ENCODE measurements at places on chromosomes 6 and 20.

DNA sequence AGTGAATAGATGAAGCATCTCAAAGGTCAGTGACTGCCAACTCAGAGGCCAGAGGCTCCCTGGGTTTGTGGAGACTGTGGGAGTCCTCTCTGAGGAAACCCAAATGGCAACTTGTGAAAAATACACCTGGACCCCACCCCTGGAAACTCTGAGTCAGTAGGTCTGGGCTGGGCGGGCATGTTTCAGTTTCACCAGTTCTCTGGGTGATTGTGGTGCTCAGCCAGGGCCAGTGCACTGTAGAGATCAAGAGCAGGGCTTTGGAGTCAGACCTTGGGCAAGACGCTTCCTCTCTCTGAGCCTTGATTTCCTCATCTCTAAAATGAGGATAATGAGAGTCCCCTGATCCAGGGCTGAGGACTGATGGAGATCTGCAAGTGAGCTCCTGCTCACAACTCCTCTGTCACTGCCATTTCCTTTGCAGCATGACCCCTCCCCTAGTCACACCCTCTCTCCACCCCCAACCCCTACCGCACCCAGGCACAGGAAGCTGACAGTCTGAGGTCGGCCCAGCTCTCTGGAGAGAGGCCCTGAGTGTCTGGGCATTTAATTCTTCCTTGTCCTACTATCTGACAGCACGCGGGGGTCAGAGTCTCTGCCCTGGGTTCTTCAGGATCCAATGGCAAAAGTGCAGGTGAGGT, 5.1 kb downstream of the DEF6 start:
- DNase-seq: peak; percentile 75

GRCh38 chr6:118558464-118559217, 10.5 kb downstream of the PLN start:
- DNase-seq: no peak

GRCh38 chr6:33766921-33767907, 20.5 kb upstream of the IP6K3 start:
- no peak for DNase-seq

- DNase-seq: no peak
Measured at GRCh38 chr6:112231164-112231563, 23.2 kb downstream of the LAMA4 start.

DNA sequence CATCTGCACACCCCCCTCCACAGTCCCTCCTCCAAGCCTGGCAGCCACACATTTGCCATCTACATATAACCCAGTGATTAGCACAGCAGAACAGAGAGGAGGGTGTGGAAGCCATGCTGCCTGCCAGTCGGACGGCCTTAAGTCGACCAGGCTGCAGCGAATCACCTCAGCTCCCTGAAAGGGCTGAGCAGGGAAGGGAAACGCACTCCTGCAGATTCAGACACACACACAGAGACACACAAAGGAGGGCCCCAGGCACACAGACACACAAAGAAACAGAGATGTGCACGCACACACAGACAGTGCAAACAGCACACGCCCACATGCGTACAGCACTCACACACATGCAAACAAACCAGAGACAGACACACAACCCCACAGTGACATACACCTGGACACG, 11.2 kb upstream of the SIRPA start:
- no peak for DNase-seq

- DNase-seq: no peak
Measured at GRCh38 chr6:142728910-142729481, 216.0 kb downstream of the HIVEP2 start.

DNA sequence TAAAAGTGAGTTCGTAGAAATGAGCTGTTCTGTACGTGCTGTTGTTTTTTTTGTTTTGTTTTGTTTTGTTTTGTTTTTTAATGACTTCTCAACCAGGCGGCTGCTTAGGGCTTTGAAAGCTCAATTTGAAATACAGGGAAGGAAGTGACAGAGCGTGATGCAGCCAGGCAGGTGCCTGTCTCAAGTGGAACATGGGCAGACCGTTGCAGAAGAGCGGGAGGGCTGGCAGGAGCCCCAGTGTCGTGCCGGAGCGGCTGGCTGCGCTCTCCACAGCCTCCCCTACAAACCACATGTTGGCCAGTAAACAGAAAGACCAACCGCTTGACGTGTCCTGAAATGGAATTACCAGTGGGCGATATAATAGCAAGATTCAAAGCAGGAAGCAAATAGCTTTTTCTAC, 164.9 kb upstream of the RREB1 start:
- DNase-seq: no peak

GRCh38 chr6:93858213-93858612, 438.9 kb upstream of the EPHA7 start:
- DNase-seq: no peak

DNA sequence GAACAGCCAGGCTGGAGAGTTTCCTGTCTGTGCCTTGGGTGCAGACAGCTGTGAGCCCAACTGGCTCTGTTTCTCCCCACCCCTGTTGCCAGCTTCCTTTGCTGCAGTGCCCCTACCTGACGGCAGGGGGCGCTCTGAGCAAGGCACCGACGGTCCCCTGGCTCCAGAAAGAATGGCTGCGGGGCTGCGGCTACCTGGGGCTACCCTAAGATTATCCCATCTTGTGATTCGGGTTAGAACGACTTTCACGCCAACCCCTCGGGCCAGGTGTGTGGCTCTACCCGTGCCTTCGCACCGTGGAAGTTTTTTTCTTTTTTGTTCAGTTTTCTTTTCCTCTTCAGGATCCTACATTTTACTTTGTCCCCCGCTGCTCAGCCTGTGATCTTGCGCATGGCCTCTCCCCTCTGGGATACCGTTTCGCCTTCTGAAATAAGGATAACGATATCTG, 33.4 kb upstream of the AAR2 start:
- DNase-seq: peak; percentile 52

DNA sequence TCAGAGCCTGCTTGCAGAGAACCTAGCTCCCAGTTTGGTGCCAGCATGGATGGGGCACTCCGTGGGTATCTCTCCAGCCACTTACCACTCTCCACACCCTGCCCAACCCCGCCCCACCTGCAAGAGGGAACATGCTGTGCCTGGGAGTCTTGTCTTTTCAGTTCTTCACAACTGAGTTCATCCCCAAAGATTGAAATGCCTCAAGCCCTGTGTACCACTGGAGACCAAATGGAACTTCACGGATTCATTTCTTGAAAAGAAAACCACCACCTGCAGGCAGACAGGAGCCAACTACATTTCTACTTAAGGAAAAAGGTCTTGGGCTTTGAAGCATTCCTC, 50.1 kb downstream of the TRERF1 start:
- DNase-seq: no peak

DNA sequence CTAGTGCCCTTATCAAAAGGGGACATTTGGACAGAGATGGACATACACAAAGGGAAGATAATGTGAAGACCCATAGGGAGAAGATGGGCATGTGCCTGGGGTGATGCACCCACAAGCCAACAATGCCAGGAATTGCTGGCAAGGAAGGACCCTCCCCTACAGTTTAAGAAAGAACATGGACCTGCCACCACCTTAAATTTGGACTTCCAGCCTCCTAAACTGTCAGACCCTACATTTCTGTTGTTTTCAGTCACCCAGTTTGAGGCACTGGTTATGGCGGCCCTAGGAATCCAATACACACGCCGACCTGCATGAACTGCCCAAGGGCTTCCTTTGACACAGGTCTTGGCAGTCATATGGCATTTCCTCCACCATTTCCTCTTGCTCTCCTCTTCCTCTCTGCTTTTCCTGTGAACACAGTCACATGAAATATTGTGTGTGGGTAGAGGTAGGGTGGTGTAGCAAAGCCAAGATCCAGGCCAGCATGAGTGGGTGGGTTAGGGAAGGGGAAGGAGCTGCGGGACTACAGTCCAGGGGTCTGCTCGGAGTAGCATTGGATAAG, 115.6 kb downstream of the ZDHHC14 start:
- DNase-seq: no peak

GRCh38 chr6:152529369-152529768, 107.8 kb downstream of the SYNE1 start:
- no peak for DNase-seq

DNA sequence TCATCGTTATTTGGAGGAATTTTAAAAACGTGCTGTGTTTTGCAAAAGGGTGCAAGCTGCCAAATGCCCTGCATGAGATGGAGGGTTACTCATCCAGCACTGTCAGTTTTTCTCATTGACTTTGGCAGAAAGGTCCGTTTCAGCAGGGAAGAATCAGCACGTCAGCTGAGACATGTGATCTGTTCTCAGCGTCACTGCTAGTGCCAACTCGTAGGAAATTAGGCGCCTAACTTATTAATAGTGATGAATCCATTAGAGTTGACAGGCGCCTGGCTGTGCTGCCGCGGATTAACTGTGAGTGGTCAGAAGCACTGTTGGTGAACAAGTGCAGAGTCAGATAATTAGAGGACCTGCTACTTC, 175.5 kb upstream of the FOXQ1 start:
- no peak for DNase-seq

Measured in stimulated activated CD8-positive, alpha-beta memory T cell treated with anti-CD3 and anti-CD28 coated beads, Interleukin-12 subunit alpha, Interleukin-12 subunit beta, amount 100 ng/mL, for 4 hours (primary cell).